ENCODE measurements at places on chromosomes 2 and 18.

DNA sequence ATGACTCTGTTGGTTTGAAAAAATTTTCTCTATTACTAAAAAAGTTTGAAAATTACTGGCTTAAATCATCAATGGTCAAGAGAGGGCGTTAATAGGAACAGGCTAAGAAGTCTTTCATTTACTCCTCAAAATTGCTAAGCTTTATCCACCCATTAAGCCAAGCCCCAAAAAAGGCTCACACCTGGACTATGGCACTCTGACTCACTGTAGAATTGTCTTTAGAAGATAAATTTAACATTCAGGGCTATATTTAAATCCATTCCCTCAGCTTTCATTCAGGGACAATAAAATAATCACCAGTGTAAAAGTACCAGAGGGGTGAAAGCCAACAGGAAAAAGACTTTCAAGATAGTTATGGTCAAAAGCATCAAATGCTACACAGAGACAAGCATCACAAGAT lies 80.0 kb downstream of the SESTD1 start:
- no peak for DNase-seq

DNA sequence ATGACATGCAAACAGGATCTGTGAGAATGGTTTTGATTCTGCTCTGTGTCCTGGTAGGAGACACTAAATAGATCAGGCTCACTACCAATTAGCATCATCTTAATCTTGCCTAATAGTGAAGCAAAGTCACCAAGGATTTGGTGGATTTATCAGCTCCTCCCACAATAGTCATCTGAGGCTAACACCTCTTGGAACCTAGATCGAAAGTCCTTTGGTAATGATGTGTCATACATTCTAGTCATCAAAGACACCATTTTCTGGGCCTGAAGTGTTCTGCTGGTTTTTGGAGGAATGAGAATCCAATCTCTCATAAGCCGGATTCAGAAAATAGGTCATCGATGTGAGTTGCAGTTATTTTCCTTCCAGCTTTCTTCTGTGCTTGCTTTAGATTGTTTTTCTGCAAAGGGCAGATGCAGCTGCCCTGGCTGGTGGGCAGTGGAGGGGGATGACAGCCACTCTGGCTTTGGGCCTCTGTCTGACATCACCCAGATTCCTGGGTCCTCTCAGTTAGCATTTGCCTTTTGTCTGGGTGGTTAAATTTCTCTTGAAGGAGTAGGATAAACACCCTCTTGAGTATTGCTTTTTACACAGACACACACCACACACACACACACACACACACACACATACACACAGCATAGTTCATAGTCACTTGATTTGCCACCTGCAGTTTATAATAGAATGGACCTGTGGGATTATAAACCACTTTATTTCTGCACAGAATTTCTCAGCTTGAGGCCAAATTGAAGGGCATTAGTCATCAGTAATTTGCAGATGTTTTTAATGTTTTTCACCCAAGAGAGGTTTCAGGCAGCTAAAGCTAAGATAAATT lies at the start of gene MYO3B:
Gene MYO3B, plus strand, starts transcription at position 198 of the 832 bp plus-strand sequence. Its CDS starts 141 bp downstream, at position 339.
- DNase-seq: no peak

GRCh38 chr2:28080911-28081310 lies 190.4 kb downstream of the BABAM2 start:
- no peak for DNase-seq

GRCh38 chr2:156728328-156728727 lies 292.1 kb downstream of the GPD2 start:
- DNase-seq: no peak

GRCh38 chr2:172639823-172640222 lies 83.9 kb downstream of the PDK1 start:
- DNase-seq: no peak

DNA sequence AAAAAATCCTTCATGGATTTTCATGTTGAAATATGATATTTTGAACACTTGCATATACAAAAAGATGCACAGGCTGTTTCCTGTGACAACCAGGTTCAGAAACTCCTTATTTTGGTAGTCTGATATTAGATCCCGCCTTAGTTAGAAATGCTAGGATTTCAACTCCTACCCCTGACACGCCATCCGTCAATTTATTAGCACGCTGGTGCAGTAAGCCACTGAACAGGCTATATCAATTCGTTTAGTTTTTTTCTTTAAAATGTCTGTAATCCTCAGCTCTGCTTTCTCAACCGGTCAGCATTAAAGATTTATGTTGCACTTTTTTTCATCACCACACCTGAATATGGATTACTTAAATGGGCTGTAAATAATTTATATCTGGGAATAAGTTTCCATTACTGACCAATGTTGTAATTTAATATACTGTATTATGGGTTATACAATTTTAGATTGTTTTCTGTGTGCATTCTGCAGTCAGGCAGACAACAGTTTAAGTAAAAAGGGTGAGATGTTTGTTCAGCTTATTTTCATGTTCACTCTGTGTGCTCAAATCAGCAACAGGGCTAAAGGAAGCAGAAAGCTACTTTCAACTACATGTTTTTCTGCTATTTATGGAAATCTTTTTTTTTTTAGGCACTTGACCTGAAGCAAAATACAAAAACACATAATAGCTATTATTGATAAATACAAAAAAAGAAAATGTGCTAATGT lies 227.7 kb downstream of the ARHGAP15 start:
- no peak for DNase-seq

All from naive thymus-derived CD8-positive, alpha-beta T cell (primary cell).